Bronchial epithelial cell (primary cell): ENCODE measurements at places on chromosomes 3 and 15.
A peak's percentile ranks its signal among the peaks of the same experiment; 100 is the strongest.

DNA sequence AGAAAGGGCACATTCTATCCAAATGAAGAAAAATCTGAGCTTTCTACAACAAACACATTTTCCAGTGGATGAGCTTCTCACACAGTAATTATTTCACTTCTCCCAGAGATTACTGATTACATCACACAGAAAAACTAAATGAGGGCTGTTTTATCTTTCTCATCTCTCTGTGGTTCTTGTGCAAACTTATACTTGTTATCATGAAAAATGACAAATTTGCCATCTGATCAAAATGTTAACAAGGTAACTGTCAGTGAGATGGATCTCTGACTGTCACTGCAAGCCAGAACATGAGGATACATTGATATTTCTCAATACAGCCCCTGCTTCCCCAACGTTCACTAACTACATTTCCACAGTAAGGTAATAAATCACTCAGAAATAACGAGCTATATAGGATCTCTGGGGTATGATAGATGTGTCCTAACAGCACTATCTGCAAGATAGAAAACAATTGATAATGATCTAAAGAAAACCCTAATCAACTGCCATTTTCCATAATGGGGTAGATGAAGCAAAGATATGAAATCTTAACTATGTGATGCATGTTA lies 829.3 kb upstream of the CFAP20DC start:
- DNase-seq, result no peak

GRCh38 chr3:175983379-175983778 lies 1124.2 kb downstream of the NAALADL2 start:
- no peak for DNase-seq

GRCh38 chr15:96064351-96064756 lies 266.1 kb upstream of the NR2F2 start:
- DNase-seq, result no peak

DNA sequence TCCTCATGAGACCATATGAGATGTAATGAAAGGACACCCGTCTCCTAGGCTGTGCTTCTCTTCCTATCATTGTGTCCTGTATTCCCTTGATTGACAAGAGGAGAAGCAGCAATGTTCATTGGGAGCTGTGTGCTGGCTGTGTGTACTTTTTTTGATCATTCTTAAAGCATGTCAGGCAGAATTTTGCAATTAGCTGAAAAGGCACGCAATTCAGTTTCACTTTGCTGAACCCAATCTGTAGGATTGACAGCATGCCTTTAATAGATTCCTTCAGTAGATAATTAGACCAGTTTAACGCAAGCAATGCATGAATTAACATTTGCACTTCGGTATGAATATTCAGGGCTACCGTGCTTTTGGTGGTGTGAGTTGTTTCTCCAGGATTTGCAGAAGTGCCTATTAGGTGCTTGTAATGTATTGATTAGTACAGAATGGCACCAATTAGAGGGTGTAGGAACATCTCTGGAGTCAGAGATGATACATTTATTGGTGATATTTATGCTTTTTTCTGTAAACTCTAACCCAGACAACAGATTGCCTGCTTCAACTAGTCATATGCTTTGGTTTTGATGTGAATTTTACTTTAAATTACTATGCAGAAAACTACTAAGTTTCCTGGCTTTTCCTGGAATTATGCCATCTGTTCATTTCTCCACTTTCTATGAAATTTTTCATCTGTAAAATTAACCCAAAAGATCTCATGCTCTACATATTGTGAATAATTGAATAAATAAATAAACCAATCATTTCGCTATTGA lies 114.3 kb downstream of the NSUN3 start:
- no peak for DNase-seq

DNA sequence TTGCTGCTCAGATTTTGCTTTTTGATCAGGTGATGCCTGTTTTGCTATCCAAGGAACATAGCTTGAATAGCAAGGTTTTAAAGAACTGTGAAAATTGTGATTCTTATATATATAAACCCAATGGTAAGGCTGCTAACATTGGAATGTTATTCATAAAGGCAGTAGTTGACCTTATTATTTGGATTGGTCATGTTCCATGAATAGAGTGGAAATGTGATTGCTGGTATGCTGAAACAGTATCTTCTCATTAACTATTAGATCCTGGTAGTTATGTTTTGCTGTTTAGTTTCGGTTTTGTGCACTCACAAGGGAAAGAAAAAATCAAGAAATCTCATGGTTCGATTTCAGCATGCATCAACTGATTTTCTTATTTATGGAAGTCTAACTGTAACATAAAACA lies 78.7 kb upstream of the NPHP3 start:
- no peak for DNase-seq

GRCh38 chr3:88151358-88151757 lies 1.6 kb downstream of the C3orf38 start:
- DNase-seq, result peak; percentile 12

DNA sequence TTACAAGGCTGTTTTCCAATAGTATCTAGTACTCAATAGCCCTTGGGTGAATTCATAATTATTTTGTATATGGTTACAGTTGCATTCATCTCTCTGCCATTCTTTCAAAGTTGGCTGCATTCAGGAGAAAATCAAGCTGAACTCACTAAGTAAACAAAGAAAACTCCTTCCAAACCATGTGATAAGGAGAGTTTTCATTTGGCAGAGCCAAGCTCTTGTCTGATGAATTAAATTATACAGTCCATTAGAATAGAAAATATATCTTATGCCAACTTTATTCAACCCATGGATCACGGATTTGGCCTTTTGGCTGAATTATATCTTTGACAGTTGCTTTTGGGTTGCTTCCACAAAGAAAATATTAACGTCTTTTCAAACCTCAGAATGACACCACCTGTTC lies 272.3 kb upstream of the ROBO1 start:
- no peak for DNase-seq
